Activated T-helper 1 cell treated with Interleukin-2 at 50 U/mL for 16 hours (primary cell): ENCODE measurements at places on chromosomes 7 and 10.

DNA sequence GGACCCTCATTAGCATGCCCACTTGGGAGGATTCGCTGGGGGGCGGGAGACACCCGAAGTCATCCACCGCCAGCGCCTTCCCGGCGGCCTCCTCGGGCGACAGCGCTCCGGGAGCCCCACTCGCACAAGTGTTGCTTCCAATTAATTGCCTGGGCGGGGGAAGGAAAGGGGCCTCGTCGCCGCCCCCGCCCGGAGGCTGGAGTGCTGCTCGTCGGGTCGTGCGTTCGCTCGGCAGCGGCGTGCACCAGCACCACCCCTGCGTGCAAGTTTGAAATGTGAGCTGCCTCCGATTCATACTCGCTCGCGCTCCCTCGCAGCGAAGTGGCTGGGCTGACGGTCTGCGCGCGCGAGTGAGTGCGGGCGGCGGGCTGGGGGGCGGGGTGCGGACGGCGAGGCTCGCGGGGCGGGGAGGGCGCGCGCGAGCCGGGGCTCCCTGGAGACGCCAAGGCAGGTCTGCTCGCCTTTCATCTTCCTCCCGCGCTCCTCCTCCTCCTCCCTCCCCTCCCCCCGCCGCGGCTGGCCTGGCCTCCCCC lies 104.6 kb upstream of the PPIF start:
- DNase-seq: no peak

GRCh38 chr10:16779384-16779915 lies 37.8 kb downstream of the RSU1 start:
- DNase-seq: no peak

DNA sequence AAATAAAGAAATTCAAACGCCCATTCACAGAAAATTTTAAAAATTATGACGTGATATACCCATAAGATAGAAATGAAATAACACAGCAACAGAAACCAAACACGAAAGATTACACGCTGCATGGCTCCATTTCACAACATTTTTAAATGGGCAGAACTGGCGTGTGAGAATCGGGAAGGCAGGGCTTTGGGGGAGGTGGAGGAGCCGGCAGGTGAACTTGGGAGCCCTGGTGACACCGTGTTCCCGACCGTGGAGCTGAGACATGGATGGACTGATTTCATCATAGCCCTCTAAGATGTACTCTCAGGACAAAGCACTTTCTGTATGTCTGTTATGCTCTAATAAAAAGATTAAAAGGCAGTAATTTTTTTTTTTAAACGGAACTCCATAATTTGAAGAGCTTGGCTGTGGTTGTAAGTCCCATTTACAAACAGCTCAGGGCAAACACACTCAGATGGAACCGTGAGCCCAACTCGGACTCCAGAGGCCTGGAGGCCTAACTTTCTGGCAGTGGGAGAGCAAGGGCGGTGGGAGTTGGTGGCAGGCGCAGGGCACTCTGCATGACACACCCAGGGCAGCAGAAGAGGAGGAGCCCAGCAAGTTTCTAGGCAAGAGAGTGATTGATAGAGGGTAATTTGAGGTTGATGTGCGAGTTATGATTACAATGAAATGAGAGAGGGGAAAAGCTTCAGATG lies 203.4 kb downstream of the MAD1L1 start:
- DNase-seq: no peak

- DNase-seq: no peak
These were observed 13.4 kb downstream of the PRKAG2 start for GRCh38 chr7:151863386-151864079.

- DNase-seq: no peak
These were observed 120.2 kb downstream of the STRA8 start for GRCh38 chr7:135353832-135354231.

DNA sequence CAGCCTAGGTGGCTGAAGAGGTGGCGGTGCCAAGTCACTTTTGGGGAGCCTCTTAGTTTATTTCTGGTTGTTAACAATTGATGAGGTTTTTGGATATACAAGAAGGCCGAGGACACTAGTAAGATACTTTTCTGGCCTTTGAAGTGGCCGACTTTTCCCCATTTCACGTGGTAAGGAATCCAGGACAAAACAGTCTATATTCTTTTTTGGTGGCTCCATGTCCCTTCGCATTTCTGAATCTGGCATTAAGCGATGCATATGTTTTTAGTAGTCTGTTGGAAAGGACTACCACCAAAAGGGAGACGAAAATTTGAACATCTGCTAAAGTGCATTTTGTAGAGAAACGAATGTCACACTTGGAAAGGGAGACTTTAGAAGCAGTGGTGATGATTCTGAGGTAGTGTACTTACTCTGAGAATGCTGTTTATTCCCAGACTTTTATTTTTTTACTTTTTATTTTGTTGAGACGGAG lies 1.5 kb downstream of the MLLT10 start:
- no peak for DNase-seq

DNA sequence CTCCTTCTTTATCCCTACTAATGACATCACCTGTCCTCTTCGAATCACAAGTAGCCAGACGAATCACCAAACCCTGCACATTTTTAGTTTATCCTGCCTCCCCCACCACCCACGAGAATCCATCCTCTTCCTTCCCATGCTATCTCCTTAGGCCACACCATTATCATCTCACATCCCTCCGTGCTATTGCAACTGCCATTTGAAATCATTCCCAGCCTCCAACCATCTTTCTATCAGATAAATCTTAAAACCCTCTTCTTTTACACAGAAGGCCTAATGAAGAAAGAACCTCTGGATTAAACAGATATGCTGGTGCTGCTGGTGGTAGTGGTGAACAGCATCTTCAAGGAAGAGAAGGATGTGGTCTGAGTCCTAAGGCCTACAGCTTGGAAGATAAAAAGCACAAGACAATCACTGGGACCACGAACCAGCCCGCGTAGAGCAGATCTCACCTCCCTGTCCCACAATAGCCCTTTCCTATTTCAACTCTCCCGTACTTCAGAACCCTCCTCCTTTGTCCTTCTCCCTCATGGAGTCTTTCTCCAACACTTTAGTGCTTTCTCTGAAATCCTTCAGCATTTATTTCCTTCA lies 403.1 kb downstream of the SFMBT2 start:
- DNase-seq: no peak

DNA sequence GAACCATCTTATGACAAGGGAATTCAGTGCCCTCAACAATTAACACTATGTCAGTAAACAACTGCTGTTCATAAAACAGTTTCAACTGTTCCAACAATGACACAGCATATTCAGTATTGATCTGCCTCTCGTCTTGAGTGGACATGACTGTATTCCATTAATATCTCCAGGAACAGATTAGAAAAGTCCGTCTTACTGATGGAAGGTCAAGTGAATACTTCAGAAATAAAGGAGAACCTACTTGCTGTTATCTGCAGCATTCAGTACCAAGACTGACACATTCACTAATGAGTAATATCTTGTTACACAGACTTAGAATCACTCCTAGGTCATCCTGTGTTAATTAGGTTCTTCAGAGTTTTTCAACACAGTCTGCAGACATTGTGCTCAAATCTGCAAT lies 12.1 kb downstream of the KBTBD2 start:
- DNase-seq: no peak

DNA sequence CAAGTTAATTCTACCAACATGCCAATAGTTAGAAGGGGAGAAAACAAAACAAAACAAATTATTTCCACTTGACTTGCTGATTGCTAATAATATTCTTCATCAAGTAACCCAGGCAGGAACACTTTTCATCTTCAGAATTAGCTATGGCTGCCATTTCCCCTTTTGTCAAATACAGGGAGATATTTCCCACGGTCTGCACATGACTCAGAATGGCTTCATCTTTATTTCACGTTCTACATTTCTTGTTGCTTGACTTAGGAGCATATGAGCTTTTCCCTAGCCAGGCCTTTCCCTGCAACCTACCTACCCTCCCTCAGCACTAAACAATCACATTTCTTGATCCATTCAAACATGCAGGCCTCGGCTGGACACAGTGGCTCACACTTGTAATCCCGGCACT lies 6.5 kb downstream of the CPVL start:
- no peak for DNase-seq

DNA sequence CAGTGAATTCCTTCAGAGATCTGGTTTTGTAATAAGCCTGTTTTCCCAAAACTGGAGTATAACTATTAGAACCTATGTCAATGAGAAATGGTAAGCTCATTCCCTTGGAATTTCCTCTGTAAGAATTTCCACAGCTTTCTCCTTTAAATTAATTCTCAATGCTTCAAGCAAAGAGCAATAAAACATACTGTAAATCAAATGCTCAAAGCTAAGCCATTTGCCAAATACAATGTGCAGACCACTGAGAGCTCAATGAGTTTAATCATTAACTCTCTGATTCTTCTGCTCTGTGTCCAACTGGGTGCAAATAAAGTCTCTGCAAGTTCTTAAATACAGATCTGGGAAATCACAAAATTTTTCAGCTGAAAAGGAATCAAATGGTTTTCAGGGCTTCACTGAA lies 227.6 kb upstream of the IMMP2L start:
- DNase-seq: no peak

DNA sequence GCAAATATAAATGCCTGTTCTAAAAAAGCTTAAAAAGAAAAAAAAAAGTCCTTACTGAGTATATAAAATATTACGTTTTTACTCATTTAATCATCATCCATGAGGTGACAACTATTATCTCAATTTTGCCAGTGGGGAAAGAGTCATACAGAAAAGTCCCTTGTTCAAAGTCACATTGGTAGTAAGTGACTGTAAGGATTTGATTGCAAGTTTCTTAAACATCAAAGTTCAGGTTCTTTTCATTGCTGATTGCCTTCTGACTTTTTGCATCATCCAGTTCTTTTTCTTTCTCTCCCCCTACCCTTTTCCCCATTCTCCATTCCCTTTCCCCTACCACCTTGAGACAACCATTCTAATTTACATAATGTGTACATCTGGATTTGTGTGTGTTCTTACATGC lies 363.3 kb downstream of the NRG3 start:
- no peak for DNase-seq

DNA sequence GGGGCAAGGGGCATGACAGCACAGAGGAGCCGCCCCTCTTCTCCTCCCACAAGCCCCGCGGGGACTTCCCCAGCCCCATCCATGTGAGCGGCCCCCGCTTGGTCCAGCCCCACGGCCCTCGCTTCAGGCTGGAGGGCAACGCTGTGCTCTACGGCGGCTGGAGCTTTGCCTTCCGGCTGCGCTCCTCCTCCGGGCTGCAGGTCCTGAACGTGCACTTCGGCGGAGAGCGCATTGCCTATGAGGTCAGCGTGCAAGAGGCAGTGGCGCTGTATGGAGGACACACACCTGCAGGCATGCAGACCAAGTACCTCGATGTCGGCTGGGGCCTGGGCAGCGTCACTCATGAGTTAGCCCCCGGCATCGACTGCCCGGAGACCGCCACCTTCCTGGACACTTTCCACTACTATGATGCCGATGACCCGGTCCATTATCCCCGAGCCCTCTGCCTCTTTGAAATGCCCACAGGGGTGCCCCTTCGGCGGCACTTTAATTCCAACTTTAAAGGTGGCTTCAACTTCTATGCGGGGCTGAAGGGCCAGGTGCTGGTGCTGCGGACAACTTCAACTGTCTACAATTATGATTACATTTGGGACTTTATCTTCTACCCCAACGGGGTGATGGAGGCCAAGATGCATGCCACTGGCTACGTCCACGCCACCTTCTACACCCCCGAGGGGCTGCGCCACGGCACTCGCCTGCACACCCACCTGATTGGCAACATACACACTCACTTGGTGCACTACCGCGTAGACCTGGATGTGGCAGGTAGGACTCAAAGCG lies 5.1 kb downstream of the AOC1 start:
- no peak for DNase-seq

GRCh38 chr10:122333037-122333436 lies 41.5 kb upstream of the PLEKHA1 start:
- DNase-seq: no peak

- DNase-seq: no peak
These were observed 44.7 kb downstream of the SH2D4B start for GRCh38 chr10:80582286-80582960.

DNA sequence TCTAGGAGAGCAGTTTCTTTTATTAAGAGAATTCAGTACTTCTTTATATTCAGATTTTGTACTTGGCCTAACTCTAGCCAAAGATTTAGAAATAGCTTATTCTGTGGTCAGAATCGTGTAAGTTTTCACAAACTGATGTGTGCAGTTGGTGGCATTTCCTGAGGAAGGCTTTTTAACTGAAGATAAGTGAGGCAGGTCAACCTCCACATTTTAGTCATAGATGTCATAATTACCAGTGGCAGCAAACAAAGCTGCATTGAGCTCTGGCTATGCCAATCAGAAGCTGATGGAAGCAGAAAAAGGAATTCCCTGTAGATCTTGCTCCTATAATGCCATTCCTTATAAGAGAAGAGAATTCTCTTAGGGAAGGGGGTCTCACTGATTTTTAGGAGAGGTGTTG lies 141.3 kb upstream of the SP8 start:
- DNase-seq: no peak

DNA sequence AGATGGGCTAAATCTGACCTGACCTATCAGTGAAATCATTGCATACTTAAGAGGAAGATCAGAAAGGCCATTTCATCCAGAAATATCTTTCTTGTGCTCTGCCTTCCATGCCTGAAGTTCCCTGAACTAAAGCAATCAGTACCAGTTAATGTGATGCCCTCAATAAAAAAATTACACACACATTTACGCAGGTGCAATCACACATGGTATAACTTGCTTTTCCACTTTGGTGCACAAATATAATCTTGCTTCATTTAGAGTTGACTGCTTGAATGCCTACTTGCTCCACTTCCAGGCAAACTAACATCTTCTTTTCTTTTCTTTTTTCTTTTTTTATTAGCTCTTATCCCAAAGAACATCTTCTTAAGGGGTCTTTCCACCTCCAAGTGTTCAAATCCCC lies 58.3 kb upstream of the KIF5B start:
- no peak for DNase-seq

- DNase-seq: no peak
These were observed 306.7 kb downstream of the CRPPA start for GRCh38 chr7:16114633-16115032.

DNA sequence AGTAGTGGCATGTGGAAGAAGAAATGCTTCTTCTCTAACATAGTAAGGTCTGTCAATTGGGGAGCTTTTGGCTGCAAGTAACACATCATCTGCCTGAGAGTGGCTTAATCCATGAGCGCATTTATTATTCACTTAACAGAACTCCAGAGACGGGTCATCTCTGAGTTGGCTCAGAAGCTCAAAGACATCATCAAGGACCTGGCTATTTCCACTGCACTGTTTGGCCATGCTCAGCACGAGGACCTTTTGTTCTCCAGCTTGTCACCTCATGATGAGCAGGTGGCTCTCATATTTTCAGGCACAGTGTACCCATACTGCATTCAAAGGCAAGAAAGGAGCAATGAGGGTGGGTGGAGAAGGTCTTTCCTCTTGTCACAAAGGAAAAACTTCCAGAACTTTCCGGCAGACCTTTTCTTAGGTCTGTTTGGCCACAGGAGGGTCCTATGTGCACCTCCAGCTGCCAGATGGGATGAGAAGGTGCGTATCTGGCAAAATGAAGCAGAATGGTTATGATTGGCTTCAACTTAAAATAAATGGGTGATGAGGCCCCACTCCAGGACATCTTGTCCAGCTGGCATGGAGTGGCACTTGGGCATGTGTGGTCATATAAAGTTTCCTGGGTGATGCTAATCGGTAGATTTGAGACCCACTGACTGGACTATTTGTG lies 55.6 kb upstream of the SHH start:
- no peak for DNase-seq
